ENCODE measurements at places on chromosomes 1 and 21.

GRCh38 chr21:18274370-18274769 is 29.7 kb downstream of the CHODL start:
- no peak for DNase-seq

- no peak for DNase-seq
These were observed 182.6 kb downstream of the TGFB2 start for GRCh38 chr1:218527737-218528136.

DNA sequence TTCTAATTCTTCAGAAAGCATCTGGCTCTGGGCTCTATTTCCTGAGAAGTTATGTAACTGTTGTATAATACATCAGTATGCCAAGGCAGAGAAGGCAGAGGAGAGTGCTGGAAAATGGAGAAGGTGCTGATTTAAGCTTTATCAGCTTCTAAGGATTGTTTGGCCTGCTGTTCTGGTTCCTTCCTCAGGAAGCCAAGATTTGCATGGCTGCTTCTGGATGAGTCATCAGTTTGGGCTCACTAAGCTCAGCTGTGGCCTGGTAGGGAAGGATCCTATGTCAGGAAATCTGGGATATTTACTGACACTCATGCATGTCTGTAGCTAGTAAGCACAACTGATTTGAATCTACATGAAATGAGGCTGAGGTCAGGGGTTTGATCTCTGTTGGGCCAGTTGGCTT is 73.2 kb upstream of the ADGRL4 start:
- no peak for DNase-seq

DNA sequence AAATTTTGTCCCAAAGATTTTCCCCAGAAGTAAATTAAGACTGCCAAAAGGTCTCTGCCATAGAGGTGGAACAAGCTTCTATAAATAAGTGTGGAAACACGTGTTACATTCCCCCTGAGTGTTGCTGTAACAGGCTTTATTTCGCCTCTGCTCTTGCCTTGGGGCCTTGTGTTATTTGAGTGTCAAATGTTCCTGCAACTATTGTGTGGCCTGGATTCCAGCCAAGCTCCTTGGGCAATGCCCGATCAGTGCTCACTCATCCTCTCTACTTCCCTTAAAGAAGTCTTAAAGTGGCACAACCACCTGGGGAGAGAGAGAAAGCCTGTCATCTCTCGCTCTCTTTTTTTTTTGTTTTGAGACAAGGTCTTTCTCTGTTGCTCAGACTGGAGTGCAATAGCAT is 156.7 kb downstream of the NR5A2 start:
- no peak for DNase-seq

- DNase-seq = no peak
These were observed 8.9 kb upstream of the LHX8 start for GRCh38 chr1:75125161-75125726.

GRCh38 chr21:43793243-43793642 is 3.9 kb downstream of the RRP1 start:
- DNase-seq = no peak

DNA sequence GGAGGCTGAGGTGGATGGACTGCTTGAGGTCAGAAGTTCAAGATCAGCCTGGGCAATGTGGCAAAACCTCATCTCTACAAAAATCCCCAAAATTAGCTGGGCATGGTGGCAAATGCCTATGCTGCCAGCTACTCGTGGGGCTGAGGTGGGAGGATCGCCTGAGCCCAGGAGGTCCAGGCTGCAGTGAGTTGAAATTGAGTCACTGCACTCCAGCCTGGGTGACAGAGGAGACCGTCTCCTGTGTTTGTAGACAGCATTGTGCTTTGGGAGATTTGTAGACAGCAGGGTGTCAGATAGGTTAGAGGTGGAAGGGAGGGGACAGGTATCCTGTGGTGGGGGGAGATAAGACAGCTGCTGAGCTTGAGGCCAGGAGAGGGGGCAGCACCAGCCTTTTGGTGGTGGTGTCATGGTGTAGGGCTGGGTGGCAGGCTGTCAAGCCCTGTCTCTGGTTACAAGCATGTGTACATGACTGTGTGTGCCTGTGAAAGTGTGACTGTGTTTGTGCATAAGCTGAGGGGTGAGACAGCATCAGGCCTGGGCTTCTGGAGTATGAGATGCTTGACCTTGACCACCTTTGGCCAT is 15.2 kb downstream of the PPFIA4 start:
- DNase-seq = no peak

DNA sequence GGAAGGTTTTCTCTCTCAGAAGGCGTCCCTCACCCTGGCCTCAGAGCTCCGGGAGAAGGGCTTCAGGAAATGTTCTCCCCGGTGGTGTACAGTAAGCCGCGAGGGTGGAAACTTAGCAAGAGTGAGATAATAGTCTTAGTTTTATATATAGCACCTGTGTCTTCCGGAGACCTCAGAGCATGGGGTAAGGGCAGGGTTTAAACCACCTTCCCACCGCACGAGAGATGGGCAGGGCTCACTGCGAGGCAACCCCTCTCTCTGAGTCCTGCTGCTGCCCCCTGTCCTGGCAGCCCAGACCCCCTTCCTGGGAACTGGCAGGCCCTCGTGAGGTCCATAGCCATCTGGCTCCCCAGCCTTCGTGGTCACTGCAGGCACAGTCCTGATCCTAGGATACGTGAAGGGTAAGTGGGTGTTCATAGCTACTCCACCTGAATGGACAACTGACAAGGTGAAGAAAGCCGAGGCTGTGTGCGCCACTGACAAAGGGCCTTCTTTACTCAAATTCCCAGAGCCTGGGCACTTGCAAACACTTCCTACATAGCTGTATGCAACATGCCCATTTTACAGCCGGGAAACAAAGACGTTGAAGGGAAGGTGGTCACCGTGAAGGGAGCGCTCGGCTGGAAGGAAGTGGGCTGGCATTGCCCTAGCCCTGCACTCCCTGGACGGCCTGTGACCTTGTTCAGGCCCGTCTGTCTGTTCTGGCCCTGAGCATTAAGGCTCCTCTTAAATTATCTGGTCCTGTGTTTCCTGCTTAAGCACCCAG is 26.9 kb downstream of the ITPKB start:
- peak; percentile 59 for DNase-seq

GRCh38 chr1:9324246-9325096 is 31.8 kb downstream of the SPSB1 start:
- DNase-seq = no peak

DNA sequence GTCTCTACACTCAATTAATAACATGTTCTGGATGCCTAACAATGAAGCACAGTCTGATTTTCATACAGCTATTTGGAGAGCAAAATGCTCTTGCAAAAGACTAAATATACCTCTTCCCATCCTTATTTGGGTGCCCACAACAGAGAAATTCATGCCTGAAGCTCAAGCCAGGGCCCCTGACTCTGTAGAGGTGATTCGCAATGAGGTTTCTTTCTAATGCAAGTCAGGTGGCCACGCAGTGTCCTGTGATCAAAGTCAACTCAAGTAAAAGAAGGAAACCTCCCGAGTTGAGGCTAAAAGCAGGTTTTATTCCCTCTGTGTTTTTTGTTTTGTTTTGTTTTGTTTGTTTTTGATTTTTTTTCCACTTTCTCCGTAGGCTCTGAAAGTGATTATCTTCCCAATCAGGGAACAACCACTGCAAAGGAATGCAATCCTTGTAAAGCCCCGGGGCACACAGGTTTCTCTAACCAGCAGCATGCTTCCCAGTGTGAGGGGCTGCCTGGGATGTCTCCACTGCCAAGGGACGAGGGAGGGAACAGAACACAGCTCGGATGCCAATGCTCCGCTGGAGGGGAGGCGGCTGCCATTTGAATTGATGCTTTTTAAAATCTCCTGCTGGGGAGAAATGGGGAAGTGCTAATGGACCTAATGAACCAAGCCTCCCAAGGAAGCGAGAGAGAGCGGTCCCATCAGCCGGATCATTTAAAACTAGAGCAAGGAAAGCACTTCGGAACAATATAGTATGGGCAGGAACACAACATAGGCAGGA is 73.8 kb upstream of the SSX2IP start:
- no peak for DNase-seq

DNA sequence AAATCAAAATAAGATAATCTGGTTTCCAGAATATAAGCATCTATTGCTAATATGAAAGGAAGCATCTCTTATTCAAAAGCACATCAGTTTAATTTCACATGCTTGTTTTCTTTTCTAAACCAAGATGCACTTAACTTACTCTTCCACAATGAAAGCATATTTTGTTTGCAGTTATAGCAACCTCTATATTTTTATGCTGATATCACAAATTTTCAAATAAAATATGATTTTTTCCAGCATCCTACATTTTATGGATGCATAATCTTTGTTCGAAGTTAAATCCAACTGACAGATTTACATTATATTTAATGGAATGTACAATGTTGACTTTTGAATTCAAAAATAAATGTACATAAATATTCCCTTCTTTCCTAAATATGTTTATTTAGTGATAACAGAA is 978.3 kb upstream of the B3GALT2 start:
- DNase-seq = no peak

DNA sequence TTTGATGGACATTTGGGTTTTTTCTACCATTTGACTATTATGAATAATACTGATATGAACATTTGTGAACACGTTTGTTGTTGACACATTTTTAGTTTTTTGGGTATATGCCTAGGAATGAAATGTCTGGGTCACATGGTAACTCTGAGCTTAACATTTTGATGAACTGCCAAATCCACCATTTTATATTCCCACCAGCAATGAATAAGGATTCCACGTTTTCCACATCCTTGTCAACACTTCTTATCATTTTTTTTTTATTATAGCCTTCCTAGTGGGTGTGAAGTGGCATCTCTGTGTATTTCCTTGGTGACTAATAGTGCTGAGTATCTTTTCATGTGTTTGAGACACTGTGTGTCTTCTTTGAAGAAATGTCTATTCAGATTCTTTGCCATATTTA is 67.6 kb downstream of the RASAL2 start:
- no peak for DNase-seq

DNA sequence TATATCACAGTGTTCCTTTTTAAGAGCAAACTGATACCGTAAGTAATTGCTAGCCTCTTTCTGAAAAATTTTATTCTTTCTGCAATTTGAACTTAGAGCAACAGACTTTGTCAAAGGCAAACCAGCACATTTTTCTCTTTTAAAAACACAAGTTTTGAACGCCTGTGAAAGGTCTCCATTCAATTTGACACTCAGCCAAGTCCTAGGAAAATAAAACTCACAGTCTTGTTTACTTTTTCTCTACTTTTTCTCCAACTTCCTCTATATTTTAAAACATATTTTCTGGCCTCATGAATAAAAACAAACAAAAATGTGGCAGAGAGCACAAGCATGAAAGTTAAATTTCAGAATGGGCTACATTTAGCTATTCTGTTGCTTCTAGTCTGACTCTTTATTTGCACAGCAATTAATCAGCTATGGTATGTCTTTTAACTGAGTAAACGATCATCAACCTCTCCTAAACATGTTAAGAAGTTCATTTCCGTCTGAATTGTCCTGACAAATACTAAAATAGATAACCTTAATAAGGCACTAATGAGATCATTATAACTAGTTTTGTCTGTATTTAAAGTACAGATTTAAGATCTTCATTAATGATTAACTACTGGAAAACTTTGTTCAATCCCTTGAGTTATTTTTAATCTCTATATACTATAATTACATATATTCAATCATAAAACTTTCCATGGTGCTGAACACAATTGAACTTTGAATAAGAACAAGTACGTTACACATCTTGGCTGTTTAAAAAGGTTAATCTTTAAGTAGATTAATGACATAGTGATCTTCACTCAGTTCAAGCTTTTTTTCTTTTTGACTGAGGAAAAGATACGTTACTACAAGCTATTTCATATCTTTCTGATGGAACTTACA is 550.6 kb downstream of the PTBP2 start:
- no peak for DNase-seq

GRCh38 chr1:115620453-115620852 is 21.3 kb upstream of the VANGL1 start:
- DNase-seq = no peak

GRCh38 chr1:179055937-179056336 is 25.9 kb upstream of the TOR3A start:
- DNase-seq = no peak

- DNase-seq = no peak
These were observed 25.5 kb downstream of the MT1HL1 start for GRCh38 chr1:236978740-236979139.

DNA sequence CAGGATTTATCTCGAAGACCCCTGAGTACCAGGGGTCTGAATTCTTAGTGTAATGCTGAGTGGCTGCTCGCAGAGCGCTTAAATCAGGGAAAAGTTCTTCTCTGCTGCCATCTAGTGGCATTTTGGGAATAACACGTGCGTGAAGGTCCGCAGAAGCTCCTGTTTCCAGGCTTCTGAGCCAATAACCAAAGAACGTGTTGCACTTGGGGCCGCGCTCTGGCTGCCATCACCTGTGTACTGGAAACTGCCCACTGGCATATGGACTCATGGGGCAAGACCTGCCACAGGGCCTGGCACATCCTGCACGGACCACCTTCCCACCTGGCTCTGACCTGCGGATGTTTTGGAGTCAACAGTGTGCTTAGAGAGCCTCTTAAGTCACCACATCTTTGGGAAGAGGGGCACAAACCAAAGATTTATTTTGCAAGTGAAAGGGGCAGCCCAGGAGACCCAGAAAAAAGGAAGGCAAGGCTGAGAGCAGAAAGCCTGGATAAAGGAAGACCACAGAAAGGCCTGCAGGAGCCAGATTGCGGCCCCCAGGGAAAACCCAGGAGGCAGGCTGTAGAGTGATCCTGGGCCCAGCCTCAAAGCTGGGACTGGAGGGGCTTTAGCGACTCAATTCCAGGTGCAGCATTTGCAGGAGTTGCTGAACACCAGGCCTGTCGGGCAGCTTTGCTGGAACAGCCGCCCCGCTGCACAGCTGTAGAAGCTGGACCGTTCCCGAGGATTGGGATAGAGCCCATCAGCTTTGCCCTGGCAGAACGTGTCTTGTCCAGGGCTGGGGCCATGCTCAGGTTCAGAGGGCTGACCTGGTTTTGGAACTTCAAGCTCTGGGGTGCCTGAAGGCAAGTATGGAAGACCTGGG is 13.0 kb downstream of the CHIT1 start:
- peak; percentile 70 for DNase-seq

DNA sequence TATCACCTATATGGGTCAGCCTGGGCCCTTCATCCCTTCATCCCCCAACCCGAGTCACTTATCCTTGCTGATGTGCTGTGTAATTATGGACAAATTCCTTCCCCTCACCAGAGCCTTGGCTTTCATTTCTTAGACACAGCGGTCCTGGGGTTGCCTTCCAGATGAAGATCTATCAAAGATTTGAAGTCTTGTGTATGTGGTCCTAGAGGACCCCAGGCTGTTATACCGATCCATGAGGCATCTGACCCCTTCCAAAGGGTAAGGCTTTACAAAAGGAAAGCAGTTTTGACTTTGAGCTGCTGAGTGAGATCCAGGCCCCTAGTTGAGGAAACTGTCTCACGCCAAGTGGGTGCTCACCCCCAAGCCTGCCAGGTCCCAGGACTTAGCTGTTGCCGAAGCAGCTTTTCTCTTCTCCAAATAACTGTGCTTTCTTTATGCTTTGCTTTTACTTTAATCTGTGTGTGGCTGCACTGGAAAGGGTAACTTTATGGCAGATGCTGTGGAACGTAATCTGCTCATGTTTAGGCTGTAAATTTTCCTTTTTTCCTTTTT is 37.6 kb downstream of the MAN1C1 start:
- DNase-seq = no peak

DNA sequence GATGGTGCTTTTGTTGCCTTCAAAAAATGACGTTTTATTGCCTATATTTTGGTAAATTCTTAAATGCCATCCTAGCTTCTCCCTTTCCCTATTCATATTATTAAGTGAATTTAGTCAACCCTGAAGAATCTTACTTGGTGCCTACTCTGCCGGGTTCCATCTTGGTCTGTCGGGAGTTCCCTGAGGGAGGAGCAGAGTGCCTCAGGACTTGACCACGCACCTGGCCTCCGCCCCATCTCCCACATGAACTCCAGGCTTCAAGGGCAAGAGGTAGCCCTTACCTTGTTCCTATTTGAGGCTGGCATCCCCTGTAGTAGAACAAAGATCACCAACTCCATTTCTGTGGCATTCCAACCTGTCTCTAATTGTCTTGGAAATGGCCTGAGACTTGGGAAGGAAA is 21.5 kb downstream of the VANGL2 start:
- no peak for DNase-seq

All from CD4-positive, alpha-beta T cell treated with Interleukin-2 at 100 ng/mL for 4 hours (primary cell).